Activated naive CD8-positive, alpha-beta T cell treated with anti-CD3 and anti-CD28 coated beads for 36 hours (primary cell): ENCODE measurements at places on chromosomes 3 and 15. TPM values are rescaled to one million over a fixed set of nuclear protein-coding genes. Genes with fewer than 3 reads are reported as not detected.

IL20RB gene
- total RNA-seq: 2.0 TPM

GNAT1 gene
- total RNA-seq: 0.12 TPM

SUMF1 gene
- total RNA-seq: 6.3 TPM

TIGIT gene
- total RNA-seq: 12.9 TPM

LRRN1 gene
- total RNA-seq: 2.7 TPM

SEMA3G gene
- 0.19 TPM for total RNA-seq

CHRFAM7A gene
- 1.2 TPM for total RNA-seq

GADL1 gene
- not detected for total RNA-seq

DBR1 gene
- 32.7 TPM for total RNA-seq

SAMMSON gene
- not detected for total RNA-seq

ARHGAP31 gene
- 8.9 TPM for total RNA-seq

SLITRK3 gene
- not detected for total RNA-seq

COL7A1 gene
- 1.4 TPM for total RNA-seq

NPAP1 gene
- total RNA-seq: not detected

AADACL2 gene
- total RNA-seq: not detected

GOLGA6L10 gene
- 1.3 TPM for total RNA-seq

TUSC7 gene
- total RNA-seq: not detected

MAP1A gene
- 0.68 TPM for total RNA-seq

GOLIM4 gene
- 6.1 TPM for total RNA-seq

LSAMP gene
- total RNA-seq: not detected

KLHL40 gene
- not detected for total RNA-seq

C3orf85 gene
- not detected for total RNA-seq

P3H2 gene
- not detected for total RNA-seq

UTS2B gene
- not detected for total RNA-seq

RHOV gene
- 0.50 TPM for total RNA-seq

MAP3K13 gene
- 13.8 TPM for total RNA-seq

SOX14 gene
- not detected for total RNA-seq

ZNF662 gene
- 5.3 TPM for total RNA-seq

ACAA1 gene
- 69.0 TPM for total RNA-seq

PCNP gene
- 186 TPM for total RNA-seq

ERICH6 gene
- not detected for total RNA-seq

SYNPR gene
- not detected for total RNA-seq

LMAN1L gene
- 0.33 TPM for total RNA-seq

SMCO1 gene
- not detected for total RNA-seq

PSTPIP1 gene
- 93.4 TPM for total RNA-seq

RASGRP1 gene
- 46.6 TPM for total RNA-seq
